Psoas muscle (tissue), 8 donors: ENCODE measurements at places on chromosomes 3 and 15. TPM values are rescaled to one million over a fixed set of nuclear protein-coding genes. Genes with fewer than 3 reads are reported as not detected.
A peak's percentile ranks its signal among the peaks of the same experiment; 100 is the strongest.

DNA sequence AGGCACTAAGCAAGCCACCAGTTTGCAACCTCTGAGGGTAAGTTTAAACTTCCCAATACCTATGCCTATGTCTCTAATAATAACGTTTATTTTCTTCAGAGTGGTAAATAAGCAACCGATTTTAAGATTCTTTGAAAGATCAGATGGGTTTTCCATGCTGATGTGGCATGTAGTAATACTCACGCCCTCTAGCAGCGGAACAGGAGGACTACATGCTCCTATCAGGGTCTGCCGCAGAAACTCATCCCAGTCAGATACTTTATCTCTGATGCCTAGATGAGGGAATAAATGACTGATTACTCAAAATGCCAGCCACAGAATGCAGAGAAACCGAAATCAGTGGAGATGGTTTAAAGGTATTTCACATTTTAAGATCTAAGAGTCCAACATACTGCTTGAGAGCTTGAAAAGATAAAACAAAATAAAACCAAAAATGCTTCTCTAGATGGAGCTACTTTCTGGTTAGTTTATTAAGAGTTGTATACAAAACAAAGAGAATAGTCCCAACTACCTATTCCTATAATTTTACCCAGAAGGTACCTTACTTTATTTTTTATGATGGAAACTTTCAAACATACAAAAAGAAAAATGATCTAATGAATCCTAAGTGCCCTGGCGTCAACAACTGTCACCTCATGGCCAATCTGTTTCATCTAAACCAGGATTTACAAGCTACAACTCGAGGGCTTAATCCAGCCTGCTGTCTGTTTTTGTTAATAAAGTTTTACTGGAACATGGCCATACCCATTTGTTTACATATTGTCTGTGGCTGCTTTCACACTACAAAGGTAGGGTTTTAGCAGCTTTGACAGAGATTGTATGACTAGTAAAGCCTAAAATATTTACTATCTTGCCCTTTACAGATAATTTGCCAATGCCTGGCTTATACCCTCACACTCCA is 37.5 kb upstream of the STIMATE start:
- peak; percentile 24 for DNase-seq

DNA sequence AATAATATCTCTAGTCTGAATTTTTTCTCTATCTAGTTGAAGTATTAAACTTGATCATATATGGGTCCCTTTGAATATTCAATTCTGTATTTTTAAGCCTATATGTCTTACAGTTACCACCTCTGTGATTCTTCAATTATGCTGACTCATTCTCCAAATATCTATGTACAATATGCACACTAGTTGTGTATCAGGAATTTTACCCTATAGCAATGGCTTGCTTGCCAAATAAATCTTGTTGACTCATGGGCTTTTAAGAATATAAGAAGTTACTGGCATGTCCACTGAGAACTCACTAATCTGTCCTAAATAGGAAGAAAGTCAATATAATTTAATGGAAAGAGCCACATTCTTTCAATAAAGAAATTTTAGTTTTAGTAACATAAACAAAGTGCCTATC is 656.3 kb downstream of the RBMS3 start:
- no peak for DNase-seq

- no peak for DNase-seq
Observed at GRCh38 chr15:57495041-57495440, 96.7 kb upstream of the MYZAP start.

DNA sequence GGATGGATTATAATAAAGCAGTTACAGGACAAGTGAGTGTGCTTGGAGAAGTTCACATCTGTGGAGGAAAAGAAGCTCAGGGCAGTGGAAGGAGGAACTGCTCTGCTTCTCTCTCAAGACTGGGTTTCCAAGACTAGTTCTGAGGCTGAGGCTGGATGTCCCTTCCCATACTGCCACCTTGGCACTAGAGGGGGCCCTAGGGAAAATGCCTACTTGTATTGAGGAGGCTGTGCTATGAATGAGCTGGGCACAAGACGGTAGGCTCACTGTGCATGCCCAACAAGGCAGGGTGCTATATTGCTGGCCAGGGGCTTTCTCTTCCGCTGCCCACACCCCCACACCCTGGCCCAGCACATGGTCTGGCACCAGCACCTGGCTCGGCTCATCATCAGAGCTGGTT is 65.2 kb downstream of the SLCO2A1 start:
- DNase-seq, result no peak

WDR93 gene
- not detected for total RNA-seq

PTX3 gene
- 0.19 TPM for total RNA-seq

GRCh38 chr3:55746808-55747413 is 259.8 kb upstream of the WNT5A start:
- DNase-seq, result no peak

DNA sequence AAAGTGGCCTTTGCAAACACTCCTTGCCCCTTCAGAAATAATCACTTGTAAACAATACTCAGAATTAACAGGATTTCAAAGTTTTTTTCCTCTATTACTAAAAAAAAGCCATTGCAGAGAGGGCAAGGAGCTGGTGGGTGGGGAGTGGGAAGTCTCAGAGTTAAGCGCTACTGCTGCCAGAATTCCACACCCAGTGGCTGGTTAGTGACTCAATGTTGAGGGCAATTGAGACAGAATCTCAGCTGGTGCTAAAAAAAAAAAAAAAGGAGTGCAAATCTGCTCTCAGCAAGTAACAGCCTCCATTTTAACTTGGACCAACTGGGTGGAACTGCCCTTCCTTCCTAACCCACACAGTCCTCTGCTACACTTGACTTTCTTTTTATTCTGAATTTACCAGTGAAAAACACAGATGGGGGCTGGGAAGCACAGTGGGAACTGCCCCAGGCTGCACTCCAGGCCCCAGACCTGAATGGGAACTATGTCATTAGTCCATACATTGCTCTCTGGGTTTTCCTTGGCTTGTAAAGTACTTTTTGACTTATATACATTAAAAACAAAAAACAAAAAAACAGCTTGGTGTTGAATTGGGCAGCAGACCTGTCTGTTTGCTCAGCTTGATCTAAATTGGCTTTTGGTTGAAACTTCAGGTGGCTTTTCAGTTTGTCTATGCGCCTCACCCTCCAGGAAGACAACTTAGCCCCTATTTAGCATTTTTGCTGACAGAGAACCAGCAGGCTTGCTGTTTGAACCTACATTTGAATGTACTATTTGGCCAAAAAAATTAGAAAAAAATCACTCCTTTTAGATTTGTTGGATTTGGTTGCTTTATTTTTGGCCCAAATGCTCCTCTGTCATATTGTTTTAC is 357.8 kb upstream of the TBL1XR1 start:
- DNase-seq, result no peak

DNA sequence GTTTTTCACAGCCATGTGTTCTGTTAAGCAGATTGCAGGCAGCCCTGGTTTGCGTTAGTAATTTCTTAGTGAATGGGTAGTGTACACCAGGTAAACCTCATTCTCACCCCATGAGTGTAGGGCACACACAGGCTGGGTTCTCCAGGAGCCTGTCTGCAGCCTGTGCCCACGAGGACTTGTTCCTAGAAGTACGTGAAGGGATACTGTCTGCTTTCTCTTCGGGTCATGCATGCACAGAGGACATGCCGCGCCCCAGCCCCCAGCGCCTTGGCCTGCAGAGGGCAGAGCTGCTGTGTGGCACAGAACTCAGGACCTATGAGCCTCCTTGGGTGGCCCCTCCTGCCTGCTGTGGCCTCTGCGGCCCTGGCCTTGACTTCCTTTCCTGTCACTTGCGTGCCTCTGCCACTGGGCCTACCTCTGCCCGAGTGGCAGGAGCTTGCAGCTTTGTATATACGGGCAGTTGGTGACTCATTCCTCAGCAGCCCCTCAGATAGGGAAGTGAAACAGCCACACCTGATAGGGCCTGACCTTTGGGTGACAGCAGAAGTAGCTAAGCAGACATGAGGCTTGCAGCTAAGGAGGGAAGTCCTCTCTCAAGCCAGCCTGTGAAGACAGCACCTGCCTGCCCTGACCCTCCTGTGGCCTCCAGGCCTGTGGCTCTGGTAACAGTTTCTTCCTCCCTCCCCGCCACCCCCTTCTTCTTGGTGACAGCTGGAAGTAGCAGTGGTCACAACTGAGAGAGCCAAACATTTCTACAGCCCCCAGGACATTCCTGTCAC is 19.5 kb downstream of the PPCDC start:
- peak; percentile 80 for DNase-seq

DNA sequence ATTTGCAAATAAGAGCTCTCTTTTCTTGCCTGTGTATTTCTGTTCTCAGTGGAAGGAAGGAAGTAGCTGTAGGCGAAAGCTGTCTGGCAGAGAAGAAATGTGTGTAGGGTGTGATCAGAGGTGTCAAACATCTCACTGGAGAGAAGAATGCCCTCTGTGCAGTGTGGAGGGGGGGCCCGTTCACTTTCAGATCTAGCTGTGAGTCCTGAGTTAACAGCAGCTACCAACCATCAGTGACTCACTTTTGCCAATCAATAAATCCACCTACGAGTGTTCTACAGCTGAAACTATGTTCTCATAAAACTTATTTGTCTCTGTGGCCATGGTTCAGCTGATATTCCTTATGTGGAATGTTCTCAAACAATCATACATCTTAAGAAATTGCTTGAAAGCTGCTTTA is 103.7 kb downstream of the FRMD4B start:
- DNase-seq, result no peak

DNA sequence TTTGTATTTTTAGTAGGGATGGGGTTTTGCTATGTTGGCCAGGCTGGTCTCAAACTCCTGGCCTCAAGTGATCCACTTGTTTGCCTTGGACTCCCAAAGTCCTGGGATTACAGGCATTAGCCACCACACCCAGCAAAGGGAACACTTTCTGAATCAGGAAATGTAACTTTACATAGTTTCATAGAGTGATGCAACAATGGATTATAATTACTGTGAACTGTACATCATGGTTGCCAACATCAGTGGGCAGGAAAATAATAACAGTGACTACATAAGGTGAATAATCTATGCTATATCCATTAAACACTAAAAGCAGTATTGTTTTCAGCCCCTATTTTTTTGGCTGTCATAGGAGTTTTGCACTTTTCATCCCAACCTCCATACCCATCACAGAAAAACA is 5.0 kb upstream of the KPNA1 start:
- no peak for DNase-seq

DNA sequence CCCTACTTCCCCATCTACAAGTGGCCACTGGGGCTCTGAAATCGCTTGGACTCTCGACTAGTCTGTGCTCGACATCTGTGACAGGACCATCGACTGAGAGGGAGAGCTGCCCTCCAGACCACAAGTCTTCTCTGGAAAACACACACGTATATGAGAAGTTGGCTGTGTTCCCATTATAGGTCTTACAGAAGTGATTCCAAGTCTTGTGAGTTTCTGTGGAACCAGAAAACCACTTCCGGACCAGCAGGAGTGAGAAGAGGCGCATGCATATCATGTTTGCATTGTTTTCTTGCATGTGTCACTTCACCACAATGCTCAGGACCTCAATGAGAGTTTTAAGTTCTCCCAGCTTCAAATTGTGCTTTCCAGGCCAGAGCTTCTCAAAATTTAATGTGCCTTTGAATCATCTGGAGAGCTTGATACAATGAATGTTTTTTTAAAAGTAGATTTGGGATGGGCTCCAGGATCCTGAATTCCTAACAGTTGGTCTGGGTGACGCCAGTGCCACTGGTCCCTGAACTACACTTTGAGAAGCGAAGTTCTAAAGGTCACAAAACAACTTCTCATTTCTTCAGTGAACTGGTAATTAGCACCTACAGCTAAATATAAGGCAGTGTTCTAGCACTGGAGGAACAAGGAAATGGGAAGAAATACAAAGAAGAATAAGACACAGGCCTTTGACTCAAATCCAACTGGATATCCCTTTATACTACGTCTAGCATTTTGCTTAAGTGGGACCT is 15.7 kb downstream of the LIPC start:
- no peak for DNase-seq

DNA sequence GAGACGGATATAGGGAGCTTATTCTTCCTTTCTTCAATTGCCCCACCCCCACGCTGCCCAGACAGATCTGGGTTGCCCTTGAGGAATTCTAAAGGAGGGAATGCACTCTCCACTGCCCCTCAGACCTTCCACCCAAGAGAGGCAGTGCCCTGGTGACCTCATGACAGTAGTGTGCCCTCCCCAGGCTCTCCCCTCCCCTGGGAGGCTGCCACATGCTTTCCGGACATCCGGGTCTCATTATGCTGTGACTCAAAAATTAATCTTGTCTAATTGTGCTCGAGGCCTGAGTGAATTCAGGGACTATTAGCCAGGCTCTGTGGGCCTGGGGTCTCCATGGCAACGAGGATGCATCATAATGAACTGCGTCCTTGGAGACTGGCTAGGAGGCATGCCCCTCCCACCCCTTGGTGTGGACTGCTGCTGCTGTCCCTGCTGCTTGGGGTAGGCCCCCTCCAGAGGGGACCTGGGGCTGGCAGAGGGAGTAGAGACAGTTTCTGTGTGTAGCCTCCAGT is 20.8 kb downstream of the CORO2B start:
- DNase-seq, result peak; percentile 46

DNA sequence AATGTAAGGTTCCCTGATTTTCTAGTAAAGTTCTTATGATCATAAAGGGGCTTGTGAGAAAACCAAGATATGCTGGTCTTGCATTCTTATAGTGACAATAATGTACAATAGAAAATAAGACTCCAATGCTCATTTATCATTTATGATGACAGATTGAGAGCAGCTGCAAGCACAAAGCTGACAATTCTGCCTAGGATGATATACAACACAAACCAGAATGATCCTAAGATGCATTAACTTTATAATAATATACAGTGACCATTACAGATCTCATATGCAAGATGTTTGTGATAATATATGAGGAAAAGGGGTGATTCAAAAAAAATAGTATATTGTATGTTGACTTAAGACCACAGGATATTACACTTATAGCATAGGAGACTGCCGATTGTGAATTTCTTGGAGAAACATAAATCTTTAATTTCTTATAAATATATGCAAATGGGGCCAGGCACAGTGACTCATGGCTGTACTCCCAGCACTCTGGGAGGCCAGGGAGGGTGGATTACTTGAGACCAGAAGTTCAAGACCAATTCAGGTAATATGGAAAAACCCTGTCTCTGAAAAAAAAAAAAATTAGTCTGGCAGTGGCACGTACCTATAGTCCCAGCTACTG is 387.0 kb downstream of the ZBBX start:
- no peak for DNase-seq

DNA sequence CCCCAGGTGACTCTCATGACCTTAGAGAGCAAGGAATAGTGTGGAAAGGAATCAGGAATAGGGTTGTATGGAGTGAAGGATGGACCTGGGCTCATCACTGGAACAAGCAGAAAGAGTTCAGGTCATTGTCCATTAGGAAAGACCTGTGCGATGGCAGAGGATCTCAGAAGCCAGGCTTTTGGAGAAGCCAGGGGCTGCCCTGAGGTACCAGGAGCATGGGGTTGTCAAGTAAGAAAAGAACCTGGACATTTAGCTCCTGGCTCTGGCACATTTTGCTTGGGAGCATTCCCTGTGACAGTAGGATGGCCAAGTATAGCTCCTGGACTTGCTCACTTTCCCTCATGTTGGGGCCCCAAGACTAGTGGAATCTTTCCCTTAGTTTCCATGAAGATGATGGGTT is 52.9 kb upstream of the MANF start:
- DNase-seq, result no peak

C3orf20 gene
- 0.06 TPM for total RNA-seq

GLDN gene
- 1.7 TPM for total RNA-seq

LXN gene
- 1.8 TPM for total RNA-seq
